ENCODE measurements at places on chromosomes 6 and 20. TPM values are rescaled to one million over a fixed set of nuclear protein-coding genes. Genes with fewer than 3 reads are reported as not detected.

Gene SSTR4
- total RNA-seq, result not detected

Gene INSM1
- total RNA-seq, result not detected

Gene ZC2HC1B
- total RNA-seq, result not detected

Gene GHRH
- total RNA-seq, result not detected

Gene PACRG
- total RNA-seq, result under 0.01 TPM

Gene TOMM6
- 147 TPM for total RNA-seq

Gene C6orf163
- total RNA-seq, result 0.77 TPM

Gene RWDD2A
- total RNA-seq, result 3.6 TPM

Gene RIPOR2
- total RNA-seq, result 1.1 TPM

Gene SCGN
- not detected for total RNA-seq

Gene SLC2A10
- total RNA-seq, result 32.2 TPM

Gene MRAP2
- total RNA-seq, result 3.7 TPM

Gene SLCO4A1
- total RNA-seq, result 0.56 TPM

Gene MLN
- total RNA-seq, result not detected

Gene DUSP15
- total RNA-seq, result not detected

Gene FAXC
- total RNA-seq, result 0.77 TPM

Gene NKAIN2
- total RNA-seq, result not detected

Gene GCNT2
- 0.19 TPM for total RNA-seq

Gene NFYA
- 9.3 TPM for total RNA-seq

Gene STMND1
- total RNA-seq, result not detected

Gene CCN5
- total RNA-seq, result under 0.01 TPM

Gene RNF182
- total RNA-seq, result 9.0 TPM

Gene CCN6
- not detected for total RNA-seq

Gene DZANK1
- total RNA-seq, result 0.56 TPM

Gene MUC21
- total RNA-seq, result not detected

Gene NRSN1
- total RNA-seq, result not detected

Gene KCNK16
- total RNA-seq, result not detected

Gene KHDC1
- 2.3 TPM for total RNA-seq

Gene ANGPT4
- under 0.01 TPM for total RNA-seq

Gene RFX6
- total RNA-seq, result not detected

Gene EDEM2
- total RNA-seq, result 68.8 TPM

Gene OR12D3
- total RNA-seq, result not detected

Gene EYA4
- 2.0 TPM for total RNA-seq

Gene MYLK2
- total RNA-seq, result under 0.01 TPM

Gene SRMS
- total RNA-seq, result not detected

Gene TRIM26
- total RNA-seq, result 17.5 TPM

Gene TBP
- 7.0 TPM for total RNA-seq

Gene CCM2L
- not detected for total RNA-seq

Gene GINM1
- 111 TPM for total RNA-seq

Gene PKIG
- 42.8 TPM for total RNA-seq

Gene PRSS16
- total RNA-seq, result 0.19 TPM

Gene CDKN1A
- 230 TPM for total RNA-seq

Gene HEY2
- total RNA-seq, result 0.28 TPM

Gene OR2J3
- total RNA-seq, result not detected

Gene WFDC10A
- not detected for total RNA-seq

Gene TRIM15
- not detected for total RNA-seq

Gene TMEM244
- not detected for total RNA-seq
